ENCODE measurements at places on chromosomes 12 and 14.

DNA sequence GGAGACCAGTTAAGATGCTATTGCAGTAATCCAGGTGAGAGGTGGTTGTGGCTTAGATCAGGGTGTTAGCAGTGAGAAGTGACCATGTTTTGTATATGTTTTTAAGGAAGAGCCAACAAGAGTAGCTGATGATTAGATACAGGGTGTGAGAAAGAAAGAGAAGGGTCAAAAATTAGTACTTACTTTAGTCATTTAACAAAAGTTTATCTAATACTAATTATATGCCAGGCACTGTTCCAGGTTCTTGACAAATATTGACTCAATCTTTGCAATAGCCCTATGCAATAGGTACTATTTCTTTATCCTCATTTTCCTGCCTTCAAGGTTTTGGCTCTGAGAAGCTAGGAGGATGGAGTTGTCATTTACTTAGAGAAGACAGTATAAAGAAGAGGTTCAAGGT, 70.2 kb downstream of the SSPN start:
- no peak for DNase-seq

DNA sequence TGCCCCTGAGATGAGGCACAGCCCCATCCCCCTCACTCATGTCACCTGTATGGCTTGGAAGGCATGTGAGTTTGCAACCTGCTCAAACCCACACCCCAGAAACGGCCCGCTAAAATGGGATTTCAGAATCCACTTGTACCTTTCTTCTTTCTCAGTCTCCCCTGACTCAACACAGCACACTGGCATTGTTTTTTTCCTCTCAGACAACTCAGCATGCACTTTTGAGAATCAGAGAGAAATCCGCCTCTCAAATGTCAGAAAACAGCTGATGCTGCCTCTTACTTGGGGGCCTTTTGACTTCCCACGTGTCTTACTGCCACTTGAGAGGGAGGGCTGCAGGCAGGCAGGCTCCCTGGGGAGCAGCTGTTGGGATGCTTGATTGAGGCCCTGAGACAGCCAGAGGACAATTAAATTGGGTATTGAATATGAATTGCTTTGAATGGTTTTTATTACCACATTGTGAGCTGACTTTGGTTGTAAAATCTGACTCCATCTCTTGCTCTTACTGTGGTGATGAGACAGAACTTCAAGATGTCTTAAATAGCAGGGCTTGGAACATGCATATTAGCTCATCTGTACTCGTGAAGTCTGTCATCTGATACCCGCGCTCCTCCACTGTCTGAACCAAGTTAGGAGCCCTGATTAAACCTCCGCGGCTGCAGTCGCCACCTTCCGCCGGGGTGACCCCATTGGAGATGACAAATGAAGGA, 96.6 kb downstream of the APAF1 start:
- DNase-seq = no peak

- DNase-seq = peak; percentile 63
Observed at GRCh38 chr12:65885716-65886115, 61.4 kb downstream of the HMGA2 start.

DNA sequence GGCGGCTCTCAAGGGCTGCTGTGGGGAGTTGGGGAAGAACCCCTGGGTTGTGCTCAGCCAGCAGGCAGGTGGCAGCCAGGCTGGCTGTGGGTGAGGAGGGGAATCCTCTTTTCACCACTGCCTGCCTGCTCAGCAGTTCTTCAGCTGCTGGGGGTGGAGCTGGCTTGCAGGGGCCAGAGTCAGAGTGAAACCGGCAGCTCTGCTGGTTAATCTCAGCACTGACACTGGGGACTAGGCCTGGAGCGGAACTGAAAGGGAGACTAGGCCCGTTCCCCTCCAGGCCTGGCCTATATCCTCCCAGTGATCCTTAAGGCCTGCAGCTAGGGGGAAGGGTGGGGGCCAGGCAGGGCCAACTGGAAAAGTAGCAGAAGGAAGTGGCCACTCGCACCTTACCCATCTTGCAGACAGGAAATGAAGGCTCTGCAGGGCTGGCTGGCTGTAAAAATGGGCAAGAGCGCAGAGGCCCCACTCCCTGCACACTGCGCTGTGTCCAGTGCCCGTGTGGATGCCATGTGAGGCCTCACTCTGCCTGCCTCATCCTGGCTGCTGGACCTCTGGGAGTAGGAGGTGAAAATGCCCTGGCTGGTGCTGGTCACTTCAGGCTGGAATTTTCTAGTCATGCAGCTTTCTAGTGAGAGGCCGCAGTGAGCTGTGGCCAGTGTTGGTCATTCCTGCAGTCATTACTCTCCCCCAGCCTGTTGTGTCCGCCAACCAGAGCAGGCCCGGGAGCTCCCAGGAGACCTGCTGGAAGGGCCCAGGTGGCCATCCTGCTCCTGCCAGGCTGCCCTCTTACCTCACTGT, 39.4 kb downstream of the SH2B3 start:
- peak; percentile 39 for DNase-seq

DNA sequence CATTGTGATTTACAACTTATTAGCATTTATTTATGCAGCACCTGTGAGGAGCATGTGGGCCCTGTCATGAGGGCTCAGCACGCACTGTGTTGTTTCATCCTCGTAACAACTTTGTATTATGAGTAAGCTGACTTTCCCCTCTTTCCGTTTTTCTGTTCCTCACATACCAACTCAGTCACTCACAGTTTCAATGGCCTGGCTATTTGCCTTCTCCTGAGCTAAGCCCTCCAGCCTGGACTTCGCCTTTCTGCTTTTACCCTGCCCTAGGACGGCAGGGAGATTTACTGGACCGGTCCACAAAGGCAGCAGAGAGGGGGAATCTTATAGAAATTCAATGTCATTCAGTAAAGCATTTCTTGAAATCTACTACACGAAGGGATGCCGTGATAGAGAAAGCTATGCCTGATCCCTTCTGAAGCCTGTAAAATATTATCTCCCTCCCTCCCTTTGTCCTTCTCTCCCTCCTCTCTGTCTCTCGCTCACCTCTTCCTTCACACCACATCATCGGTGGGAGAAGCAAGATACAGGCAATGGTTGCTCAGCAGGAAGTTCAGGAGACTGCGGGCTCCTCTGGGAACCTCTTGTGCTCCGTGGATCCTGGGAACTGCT, 219.2 kb upstream of the TBX3 start:
- DNase-seq = peak; percentile 84

- no peak for DNase-seq
Observed at GRCh38 chr12:26874501-26875296, 41.7 kb upstream of the ITPR2 start.

DNA sequence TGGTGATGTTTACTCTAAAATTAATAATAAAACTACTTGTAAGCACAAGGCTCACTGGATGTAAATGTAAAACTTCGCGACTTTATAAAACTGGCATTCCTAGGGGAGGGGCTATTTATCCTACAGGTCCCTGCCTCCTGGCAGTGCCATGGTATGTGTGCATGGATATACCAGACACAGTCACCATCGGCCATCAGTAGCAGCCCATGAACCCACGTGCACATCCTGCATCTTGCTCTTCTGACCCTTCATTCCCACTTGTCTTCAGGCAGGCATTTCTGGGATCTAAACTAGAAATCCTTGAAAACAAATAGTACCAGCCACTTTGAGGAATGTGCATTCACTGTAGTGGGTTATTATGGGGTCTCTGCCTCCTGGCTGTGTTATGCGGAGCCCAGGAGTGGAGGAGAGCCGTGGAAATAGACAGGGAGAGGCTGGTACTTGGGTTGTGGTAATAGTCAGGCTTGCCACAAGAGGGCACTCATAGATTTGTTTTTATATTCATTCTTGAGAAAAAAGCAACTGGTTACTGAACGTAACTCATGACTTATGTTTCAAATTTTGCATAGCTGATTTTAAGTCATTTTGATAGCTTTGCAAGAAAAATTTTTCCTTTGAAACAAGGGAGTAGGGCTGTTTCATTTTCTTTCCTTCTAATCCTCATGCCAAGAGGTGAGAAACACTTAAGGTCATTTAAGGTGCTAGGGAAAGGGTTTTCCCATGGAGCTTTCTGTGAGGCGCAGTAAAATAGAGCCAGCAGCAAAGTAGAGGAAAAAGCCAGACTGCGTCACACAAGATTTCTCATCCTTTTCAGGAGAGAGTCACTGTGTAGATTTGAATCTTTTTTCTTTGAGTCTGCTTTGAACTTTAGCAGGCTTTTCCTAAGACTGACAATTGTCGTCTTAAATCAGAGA, 17.4 kb upstream of the GALNT16 start:
- DNase-seq = peak; percentile 83

GRCh38 chr12:116818341-116818856, 62.8 kb downstream of the HRK start:
- DNase-seq = peak; percentile 40

- DNase-seq = peak; percentile 38
Observed at GRCh38 chr14:89598548-89599186, 181.6 kb upstream of the FOXN3 start.

DNA sequence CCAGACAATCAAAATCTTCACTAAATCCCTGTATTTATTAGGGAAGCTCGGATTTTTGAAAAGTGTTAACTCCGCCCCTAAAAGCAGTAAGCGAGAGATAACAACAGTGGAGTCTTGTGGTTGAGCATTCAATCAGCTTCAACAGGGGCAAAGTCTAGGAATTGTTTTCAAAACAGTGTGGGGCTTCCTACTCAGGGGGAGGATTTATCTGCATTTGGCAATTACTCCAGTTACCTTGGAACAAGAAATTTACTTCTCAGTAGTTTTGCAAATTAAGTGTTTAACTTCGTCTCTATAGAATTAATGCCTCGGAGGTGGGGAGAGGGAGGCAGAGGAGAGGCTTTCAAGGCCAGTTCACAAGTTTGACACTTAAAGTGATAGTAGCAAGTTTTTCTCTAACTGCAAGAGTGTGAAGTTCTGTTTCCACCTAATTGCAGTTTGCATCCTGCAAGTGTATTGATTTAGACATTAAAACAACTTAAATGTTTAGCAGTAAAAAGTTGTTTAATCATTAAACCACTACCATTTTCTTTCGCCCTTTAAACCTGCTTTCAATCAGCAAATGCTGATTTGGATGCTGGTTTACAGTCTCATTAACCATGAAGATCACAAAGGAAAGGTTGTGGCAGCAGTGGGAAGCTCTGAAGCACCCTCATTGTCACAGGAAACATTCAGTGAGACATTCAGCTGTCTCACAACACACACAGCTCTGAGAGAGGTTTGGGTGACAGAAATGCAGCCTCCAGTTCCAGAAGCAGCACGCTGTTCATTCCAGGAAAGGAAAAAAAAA, 102.0 kb downstream of the HMGA2 start:
- DNase-seq = no peak

DNA sequence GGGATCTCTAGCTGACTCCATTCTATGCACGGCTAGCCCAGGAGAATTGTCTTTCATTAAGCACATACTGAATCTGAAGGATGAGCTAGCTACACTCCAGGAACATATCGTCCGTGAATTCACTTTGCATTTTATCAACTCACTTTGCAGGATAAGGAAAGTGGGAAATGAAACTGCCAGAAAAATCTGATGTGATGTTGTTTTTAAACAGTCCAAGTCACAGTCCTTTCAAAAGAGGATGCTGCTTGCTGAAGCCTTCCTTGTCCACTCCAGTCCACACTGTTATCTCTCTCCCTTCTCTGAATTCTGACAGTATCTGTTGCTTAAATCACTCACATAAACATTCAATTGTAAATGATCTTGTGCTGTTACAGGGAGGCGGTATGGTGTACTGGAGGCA, 12.7 kb upstream of the TMCC3 start:
- DNase-seq = no peak

DNA sequence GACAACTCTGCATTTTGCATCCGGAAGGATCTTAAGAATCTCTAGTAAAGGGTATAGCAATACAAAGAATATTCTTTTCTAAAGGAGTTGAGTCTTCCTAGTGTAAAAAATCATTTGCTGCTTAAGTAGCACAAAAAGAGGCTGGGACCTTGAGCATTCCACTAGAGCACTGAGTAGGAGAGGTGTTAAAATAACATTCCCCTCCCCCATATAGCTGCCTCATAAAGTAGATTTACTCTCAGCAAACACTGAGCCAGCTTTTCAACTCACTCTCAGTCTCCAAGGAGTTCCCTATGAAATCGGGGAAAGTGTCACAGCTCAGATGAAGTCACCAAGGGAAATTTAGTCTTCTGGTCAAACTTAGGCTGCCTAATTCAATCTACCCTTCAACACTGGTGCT, 592.7 kb downstream of the ETNK1 start:
- DNase-seq = no peak

GRCh38 chr14:30600922-30601918, 20.9 kb upstream of the SCFD1 start:
- no peak for DNase-seq

DNA sequence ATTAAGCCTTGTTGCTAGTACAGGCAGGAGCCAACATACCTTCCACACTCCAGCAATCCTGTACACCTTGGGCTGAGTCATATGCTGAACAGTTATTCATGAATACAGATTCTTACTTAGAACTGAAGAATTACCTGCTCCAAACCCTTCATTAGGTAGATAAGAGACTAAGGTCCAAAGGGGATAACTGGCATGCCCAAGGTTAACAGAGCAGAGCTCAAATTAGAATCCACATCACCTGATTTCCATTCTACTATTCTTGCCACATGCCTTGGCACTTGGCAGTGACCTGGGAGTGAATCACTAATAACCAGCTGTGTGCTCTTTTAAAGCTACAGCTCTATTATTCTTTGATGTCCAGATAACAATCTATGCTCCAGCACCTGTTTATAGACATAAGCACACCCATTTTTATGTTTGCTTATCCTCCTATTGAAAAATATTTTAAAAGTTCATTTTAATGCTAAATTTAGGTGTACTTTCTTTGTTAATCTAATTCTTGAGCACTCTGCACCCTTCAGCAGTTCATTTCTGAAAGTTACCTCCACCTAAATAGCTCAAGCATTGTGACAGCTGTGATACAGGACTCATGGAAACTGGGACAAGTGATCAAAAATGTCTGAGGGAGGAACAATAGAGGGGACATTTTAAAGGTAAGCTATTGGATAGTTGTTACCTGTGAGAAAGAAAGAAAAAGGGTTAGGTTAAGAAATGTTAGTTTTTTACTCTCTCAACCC, 19.4 kb downstream of the LPCAT3 start:
- no peak for DNase-seq

- DNase-seq = no peak
Observed at GRCh38 chr14:65348137-65348536, 64.4 kb upstream of the FUT8 start.

DNA sequence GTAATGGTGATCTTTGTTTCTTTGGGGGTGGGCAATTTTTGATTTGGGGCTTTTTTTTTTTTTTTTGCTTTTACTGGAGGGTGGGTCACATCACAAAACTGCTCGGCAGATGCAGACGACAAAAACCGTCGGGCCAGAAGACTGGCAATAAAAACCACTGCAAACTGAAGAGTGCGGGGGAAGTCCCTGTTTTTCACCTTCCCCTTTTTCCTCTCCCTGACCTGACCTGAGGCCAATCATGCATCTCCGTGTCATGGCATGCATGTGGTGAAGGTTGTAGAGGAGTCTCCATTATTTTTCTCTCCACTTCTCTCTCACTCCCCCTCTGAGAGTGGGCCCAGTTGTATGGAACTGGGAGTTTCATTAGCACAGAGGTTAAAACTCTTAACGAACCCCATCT, 57.5 kb downstream of the AP5M1 start:
- DNase-seq = no peak

GRCh38 chr14:54350203-54350602, 46.6 kb upstream of the CDKN3 start:
- no peak for DNase-seq
